ENCODE measurements at places on chromosomes 1 and 21.
A peak's percentile ranks its signal among the peaks of the same experiment; 100 is the strongest.

DNA sequence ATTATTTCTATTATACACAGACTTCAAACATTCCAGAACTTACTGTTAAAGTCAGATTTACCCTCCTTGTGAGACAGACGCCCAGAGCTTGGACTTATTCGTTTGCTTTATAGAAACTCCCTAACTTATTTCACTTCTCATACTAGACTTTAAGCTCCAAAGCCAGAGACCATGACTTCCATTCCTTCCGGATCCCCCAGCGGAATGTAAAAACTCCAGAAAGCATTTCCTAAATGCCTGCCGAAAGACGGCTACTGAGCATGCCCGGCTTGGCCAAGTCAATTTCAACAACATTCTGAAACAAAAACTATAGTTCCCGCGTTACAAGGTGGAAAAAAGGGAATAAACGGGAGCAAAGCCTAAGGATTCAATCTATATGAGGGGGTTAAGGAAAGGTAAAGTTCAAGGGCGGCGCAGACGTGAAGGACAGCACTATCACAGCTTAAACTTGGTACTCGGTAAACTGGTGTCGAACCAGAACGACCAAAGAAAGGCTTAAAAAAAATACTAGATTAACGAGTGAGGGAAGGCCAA, 1.1 kb downstream of the USP48 start:
- DNase-seq, result no peak

- no peak for DNase-seq
Observed at GRCh38 chr21:27536319-27536718, 569.4 kb upstream of the ADAMTS5 start.

DNA sequence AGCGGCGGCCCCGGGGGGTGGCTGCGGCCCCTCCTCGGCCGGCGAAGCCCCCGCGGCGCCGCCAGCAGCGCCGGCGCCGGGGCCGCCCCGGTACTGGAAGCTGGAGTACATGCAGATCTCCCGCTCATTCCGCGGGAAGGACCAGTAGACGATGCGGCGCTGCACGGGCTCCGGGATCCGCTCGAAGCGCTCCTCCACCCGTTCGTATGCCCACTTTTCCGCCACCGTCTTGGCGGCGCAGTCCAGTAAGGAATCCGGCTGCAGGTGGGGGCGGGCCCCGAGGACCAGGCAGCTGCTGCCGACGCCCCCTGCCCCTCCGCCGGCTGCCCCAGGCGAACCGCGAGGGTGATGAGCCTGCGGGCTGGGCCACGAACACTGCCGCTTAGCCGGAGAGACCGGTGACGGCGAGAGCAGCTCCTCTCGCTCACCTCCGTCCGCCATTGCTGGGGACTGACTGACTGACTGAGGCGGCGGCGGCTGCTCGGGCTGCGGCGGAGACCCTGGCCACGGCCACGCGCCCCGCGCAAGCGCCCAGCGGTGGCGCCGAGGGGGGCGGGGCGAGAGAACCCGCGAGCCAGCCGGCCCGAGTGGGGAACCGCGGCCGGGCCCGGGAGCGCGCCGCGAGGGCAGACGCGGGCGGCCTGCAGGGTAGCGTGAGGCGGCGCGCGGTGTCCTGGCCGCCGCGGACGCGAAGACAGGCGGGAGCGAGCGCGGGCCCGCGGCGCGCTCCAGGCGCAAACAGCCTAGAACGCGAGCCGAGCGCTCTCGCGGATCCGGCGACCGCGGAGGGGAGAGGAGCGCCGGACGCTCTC, at the start of gene ZSWIM5:
TSS of gene ZSWIM5 (minus strand) at position 696 of the 812 bp plus-strand sequence. CDS start at position 441, 255 bp downstream.
- DNase-seq, result no peak

GRCh38 chr1:58748666-58749065, 35.2 kb downstream of the JUN start:
- DNase-seq, result no peak

- DNase-seq, result no peak
Observed at GRCh38 chr1:22814176-22815042, 103.8 kb downstream of the EPHB2 start.

- no peak for DNase-seq
Observed at GRCh38 chr21:35091496-35091895, 42.4 kb upstream of the RUNX1 start.

- DNase-seq, result no peak
Observed at GRCh38 chr1:178275049-178275448, 181.1 kb downstream of the RASAL2 start.

DNA sequence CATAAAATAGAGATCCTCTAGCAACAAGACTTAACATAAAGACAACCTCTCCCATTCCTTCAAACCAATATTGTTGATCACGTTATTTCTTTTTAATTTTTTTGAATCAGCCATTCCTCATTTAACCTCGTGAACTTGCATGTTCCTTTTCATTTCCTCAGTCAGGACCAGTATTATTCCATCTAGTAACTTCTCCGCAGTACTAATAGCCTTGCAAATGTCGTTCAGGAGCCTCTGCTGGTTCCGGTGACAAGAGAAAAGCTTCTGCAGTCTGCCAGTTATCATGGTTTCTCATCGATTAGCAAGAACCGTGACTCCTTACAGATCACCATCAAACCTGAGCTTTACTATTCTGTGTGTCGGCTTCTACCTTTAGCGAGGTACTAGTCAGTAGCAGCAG, 3.0 kb downstream of the APP start:
- DNase-seq, result no peak

DNA sequence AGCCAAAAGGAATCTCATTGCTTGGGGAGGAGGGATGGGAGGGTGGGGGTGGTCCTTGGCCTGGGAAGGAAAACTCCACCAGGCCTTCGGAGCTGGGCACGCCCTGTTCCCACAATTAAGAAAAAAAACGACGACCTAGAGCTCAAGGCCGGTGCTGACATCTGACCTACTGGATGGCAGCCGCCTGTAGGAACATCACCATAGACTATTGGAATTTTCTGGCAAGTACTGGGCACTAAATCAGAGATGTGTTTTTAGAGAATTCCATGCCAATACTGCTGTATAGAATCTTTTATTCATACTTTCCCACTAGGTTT, 729 bp downstream of the NADK start:
- no peak for DNase-seq

DNA sequence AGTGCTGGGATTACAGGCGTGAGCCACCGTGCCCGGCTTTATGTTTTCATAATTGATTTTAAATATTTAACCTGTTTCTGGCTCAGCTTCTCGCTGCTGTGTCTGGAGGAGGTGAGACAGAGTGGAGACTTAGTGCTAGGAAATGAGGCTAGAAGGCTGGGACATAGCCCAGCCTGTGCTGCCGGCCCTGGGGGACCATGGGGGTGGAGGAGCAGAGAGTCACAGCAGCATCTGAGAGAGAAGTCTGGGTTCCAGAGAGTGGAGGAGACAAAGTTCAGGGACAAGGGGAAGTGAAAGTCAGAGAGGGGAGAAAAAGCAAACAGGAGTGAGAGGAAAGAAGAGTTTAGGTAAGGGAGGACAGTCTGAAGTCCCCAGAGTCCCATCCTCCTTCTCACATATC, 71.9 kb downstream of the LHX9 start:
- no peak for DNase-seq

- DNase-seq, result no peak
Observed at GRCh38 chr1:23810818-23811540, 10.4 kb upstream of the GALE start.

GRCh38 chr21:33199516-33200217, 30.1 kb upstream of the IFNAR2 start:
- DNase-seq, result peak; percentile 61

DNA sequence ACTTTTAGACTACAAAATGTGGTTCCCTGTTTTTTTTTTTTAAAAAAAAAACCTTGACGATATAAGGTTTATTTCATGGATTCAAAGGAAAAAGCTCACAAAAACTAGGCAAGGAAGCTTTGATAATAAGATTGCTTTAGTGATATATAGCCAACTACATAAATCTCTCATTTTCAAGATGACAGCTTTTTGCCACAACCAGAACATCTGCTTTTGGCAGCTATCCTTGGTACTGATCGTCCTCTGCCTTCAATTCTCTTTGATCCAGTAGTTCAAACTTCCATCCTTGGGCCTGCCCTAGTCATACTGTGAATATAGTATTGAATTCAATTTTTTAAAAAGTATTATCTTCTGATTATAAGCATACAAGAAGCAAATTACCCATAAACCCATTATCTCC, 72.9 kb upstream of the CD53 start:
- DNase-seq, result no peak

DNA sequence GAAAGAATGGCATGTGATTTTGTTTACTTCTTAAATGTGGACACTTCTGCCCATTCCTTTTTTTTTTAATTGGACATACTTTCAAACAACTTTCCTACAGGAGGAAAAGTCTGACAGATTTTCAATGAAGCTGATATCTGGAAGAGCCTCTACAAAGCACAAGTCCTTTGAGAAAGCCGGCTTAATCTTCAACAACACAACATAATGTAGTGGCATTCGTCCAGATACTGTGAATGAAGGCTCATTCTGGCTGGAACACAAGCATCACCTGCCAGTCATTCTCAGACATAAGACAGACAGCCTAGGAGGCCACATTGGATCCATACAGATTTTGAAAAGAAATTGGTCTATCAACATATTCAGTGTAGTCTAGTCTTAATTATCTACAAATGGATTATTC, 4.9 kb downstream of the OTUD7B start:
- no peak for DNase-seq

- DNase-seq, result no peak
Observed at GRCh38 chr1:60832367-60832766, 250.0 kb upstream of the NFIA start.

- no peak for DNase-seq
Observed at GRCh38 chr1:247156787-247157232, 15.0 kb downstream of the ZNF124 start.

- no peak for DNase-seq
Observed at GRCh38 chr21:35924714-35925301, 135.5 kb downstream of the SETD4 start.

DNA sequence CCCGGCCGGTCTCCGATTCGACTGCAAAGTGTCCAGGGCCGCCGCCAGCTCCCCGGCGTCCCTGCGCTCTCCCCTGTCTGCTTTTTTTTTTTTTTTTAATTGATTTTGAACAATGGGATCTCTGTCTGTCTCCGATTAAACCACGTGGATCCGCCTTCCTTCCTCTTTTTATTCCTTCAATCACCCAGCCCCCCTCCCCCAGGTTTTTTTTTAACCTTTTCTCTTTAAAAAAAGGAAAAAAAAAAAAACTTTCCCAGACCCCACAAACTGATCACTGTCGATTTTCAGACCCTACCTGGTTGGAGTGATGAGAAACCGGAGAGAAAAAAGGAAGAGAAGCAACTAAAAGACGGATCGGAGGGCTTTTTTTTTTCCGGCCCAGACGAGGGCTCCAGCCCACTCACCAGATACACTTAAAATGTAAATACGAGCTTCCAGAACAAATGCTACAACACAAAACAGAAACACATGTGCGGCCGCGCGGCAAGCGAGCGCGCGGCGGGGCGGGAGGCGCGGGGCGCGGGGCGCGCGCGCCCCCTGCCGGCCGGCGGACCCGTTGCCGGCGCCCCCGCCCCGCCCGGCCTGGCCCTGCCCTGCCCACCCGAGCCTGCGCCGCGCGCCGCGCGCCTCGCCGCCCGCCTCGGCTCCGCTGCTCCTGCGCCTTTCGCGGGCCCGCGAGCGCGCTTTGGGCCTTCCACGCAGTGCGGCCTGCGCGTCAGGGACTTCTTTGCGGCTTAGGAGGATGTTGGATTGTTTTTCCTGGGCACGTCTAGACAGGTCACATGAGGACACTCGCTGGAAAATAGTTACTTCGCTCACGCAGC, at the start of gene RCC2:
TSS of gene RCC2 (minus strand) at position 428 of the 824 bp plus-strand sequence. CDS start 1,163 bp downstream, outside the sequence.
- no peak for DNase-seq

GRCh38 chr1:151377150-151377884, 4.8 kb upstream of the SELENBP1 start:
- DNase-seq, result no peak

GRCh38 chr1:172040466-172040865, 199.2 kb downstream of the DNM3 start:
- no peak for DNase-seq

DNA sequence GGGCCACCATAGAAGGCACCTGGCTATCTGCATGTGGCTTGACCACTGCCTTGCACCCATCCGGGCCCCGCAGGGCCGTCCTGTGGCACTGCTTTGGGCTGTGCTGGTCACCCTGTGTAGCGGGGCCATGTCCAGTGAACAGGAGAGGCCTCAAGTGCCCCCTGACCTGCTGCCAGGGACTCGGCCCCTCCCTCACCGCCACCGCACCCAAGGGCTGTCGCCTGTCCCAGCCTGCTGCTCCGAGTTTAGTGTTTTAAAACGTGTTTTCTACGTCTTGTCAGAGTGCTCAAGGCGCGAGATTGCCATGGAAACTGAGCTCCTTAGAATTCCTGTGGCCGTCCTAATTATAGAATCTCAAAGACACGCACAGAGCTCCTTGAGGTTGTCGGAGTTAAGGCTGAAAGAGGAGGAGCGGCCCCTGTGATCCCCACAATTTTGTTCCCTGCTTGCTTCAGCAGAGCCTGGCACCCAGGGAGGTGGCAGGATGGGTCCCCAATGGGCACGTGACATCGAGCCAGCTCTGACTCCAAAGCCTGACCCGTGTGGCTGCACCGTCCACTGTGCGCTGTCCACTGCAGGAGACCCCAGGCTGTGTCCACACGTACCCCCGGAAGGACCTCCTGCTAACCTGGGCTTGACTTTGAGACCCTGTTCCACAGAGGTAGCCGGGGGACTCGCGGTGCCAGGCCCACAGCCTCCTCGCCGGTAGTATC, 66.2 kb downstream of the FAAP20 start:
- no peak for DNase-seq

- DNase-seq, result no peak
Observed at GRCh38 chr1:39675220-39675619, 3.3 kb upstream of the NT5C1A start.

DNA sequence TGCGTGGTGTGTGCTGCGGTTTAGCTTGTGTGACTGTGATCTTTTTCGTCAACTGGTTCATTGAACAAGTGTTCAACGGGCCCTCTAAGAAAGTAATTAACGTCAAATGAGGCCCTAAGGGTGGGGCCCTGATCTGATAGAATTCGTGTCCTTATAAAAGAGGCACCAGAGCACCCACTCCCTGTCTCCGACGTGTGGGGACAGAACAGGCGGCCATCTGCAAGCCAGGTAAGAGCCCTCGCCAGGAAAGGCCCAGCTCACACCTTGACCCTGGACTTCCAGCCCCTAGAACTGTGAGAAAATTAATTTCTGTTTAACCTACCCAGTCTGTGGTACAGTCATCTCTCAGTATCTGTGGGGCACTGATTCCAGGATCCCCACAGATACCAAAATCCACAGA, 20.4 kb upstream of the SAMD11 start:
- DNase-seq, result no peak

- DNase-seq, result no peak
Observed at GRCh38 chr1:162196387-162196786, 126.9 kb downstream of the NOS1AP start.

DNA sequence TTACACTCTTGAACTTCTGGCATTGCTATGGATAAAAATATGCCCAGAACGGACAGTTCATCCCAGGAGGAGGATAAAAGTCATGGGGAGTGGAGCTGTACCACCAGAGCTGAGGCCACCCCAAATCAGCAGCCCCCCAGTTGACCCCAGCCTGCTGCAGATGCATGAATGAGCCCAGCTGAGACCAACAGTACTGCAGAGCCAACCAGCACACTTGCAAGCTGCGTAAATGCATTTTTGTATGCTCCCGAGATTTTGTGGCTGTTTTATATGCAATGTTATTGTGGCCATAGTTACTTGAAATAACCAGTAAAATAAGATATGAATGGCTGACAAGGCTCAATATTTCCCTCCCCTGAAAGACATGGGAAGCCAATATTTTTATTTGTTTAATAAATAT, 264.6 kb downstream of the DUSP10 start:
- DNase-seq, result no peak
